Activated T-helper 2 cell treated with anti-CD3 and anti-CD28 coated beads, Interferon-gamma antibody, Interleukin-2, Interleukin-4, amounts not matched to agents 10 μg/mL and 5 μg/mL and 100 μg/mL, durations not matched to agents 14 hours and 24 hours and 36 hours (primary cell): ENCODE measurements at places on chromosomes 11 and 22. TPM values are rescaled to one million over a fixed set of nuclear protein-coding genes. Genes with fewer than 3 reads are reported as not detected.

- DNase-seq = no peak
These were observed 18.5 kb downstream of the MMP13 start for GRCh38 chr11:102936864-102937509.

Gene OR52H1
- 0.30 TPM in 1 of 2 replicates, not detected in the other for total RNA-seq

Gene DUSP8
- total RNA-seq = 1.2 and 1.8 TPM in 2 replicates

DNA sequence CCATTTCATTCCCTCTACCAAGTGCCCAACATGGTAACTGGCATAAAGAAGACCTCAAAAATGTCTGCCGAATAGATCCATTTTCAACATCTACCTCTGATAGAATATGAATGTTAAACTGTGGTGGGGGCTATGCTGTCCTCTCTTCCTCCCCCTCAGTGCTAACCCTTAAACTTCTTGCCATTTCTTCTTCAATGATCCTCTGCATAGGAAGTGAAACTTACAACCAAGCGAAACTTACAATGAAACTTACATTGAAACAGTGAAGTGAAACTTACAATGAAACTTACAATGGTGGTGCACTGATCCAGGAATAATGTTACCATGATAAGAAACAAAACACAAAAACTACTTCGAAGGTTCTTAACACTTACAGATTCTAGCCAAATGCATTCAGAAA, 4.7 kb downstream of the RTCB start:
- no peak for DNase-seq

- DNase-seq = no peak
These were observed 129.0 kb downstream of the PKNOX2 start for GRCh38 chr11:125293596-125293995.

- DNase-seq = no peak
These were observed 17.6 kb downstream of the DAGLA start for GRCh38 chr11:61697764-61698163.

GRCh38 chr22:40258501-40258915, 80.8 kb downstream of the TNRC6B start:
- DNase-seq = no peak

DNA sequence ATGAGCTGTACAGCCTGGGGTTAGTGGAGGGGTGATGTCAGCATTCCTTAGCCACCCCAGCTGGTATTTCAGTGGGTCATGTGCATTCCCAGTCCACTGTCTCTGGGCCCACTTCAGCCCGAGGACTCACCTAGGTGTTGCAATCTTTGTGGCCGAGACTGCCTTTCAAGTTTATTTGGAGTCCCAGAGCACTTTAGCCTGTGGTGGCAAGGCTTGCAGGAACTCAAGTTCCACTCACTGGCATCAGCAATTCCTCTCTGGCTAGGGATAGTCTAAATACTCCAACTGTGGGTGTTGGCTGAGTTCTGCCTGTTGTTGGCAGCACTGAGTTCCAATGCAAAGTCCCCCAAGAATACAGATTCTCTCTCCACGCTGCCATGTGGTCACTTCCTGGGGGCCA, 191.6 kb upstream of the PGR start:
- DNase-seq = no peak

DNA sequence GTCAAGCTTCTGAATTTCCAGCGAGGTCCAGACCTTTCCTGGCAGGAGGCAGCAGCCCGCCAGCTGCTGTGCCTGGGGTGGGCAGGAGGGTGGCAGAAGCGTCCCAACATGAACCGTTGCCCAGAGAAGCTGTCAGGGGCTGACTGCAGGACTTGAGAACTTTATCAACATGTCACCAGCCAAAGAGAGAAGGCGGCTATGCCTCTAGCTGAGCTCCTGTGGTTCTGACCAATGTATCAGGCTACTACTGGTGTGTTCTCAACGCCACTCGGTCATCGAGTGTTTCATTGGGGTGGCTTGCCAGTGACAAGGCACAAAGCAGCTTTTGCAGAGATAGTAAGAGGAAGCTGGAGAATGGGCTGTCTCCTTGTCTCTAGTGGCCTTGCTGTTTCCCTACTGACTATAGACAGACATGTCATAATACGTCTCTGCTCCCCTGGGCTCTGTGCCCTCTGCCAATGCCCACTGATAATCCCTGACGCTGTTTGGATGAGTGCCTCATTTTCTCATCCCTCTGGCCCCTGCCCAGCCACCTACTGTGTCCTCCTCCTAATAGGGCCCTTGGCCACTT, 17.6 kb upstream of the ASCC2 start:
- no peak for DNase-seq

Gene FOXRED2
- 17.6 and 21.0 TPM in 2 replicates for total RNA-seq

DNA sequence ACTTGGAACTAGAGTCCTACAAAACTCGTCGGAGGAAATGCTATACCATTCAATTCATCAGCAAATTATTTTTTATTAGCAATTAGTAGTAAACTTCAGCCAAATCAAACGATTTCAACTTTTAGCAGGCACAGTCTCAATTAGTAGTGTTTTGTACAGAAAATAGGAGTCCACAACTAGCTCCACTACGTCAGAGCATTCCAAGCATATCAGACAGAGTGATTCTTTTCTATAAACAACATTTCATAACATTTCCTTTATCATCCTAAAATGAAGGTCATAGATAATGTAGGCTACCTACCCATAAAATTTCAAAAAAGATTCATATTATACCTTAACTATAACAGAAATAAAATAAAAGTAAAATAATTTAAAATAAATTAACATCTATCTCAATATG, 169.9 kb downstream of the KIF18A start:
- no peak for DNase-seq

Gene SLC37A2
- total RNA-seq = 0.44 and 0.52 TPM in 2 replicates

Gene KRTAP5-7
- 0.21 TPM in 1 of 2 replicates, not detected in the other for total RNA-seq
